ENCODE measurements at places on chromosomes 2 and 18.

GRCh38 chr2:39141334-39142271, 20.8 kb upstream of the SOS1 start:
- no peak for DNase-seq

GRCh38 chr2:215105607-215106354, 32.6 kb downstream of the ABCA12 start:
- no peak for DNase-seq

DNA sequence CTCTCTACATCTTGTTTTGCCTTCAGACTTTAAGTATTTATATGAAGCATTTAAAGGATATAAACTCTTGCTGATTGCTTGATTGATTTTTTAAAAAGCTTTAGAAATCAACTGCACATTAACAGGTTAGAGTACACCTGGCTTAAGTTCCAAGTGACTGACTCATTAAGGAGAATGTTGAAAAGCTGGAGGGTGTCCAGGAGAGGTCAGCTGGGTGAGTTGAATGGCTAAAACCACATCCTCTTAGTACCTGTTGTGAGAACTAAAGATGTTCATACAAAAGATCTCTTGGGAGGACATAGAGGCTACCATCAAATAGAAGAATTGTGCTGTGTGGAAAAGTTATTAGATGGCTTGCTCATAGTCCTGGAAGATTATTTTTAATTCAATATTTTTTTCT, 206.8 kb downstream of the TXNL1 start:
- no peak for DNase-seq

GRCh38 chr2:196274387-196274809, 103.0 kb upstream of the STK17B start:
- DNase-seq, result no peak

- no peak for DNase-seq
These were observed 23.4 kb downstream of the NEMP2 start for GRCh38 chr2:190511104-190511503.

DNA sequence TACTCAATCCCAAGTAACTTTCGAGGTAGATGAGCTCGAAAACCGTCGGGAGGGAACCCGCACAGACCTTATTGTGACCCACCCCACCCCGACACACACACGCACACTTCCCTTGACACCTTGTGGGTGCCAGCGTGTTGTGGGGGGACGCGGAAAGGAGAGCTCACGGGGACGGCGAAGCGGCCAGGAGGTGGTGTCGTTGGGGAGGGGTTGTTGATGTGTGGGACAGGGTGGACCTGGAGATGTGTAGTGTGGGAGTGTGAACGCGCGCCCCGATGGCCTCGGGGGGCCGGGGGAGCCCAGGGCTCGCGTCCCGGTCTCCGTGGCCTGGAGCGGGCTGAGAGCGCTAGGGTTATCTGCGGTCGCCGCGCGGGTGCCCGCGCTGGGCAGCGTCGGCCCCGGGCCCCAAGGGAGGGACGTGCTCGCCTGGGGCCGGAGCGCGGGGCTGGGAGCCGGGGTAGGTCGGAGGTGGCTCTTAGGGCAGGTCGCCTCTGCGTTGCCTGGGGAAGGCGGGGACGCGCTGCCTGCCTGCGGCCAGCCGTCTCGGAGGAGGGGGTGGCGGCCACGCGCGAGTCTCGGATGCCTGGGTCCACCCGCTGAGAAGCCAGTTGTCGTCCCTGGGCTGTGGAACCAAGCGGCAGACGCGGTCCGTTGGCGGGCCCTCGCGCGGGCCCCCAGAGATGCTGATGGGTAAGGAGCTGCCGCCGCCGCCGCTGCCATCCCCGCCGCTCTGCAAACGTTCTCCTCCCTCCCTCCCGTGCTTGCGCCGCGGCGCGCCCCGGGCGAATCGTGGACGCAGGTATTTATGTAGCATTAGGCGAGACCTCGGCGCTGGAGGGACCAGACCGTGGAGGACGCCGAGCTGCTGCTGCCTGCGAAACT, 1.6 kb downstream of the KLHL29 start:
- DNase-seq, result no peak

DNA sequence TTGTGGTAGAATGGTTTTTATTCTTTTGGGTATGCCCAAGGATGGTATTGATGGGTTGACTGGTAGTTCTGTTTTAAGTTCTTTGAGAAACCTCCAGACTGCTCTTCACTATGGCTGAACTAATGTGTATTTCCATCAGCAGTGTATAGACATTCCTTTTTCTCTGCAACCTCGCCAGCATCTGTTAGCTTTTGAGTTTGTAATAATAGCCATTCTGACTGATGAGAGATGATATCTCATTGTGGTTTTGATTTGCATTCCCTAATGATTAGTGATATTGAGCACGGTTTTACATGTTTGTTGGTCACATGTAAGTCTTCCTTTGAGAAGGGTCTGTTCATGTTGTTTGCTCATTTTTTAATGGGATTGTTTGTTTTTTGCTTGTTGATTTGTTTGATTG, 1348.7 kb upstream of the NXPH2 start:
- no peak for DNase-seq

DNA sequence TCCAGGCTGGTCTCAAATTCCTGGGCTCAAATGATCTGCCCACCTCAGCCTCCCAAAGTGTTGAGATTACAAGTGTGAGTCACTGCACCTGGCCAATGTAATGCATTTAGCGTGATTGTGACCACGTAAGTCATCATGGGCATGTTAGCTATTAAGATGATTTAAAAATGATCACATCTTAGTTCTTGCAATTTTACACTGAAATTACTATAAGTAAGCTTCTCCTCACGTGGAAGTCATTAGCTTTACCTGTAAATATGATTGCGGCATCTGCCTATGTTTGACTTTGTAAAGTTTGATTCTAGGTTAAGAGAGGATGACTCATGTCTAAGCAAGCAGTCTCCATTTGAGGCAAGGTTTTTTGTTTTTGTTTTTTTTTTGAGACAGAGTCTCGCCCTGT, 85.5 kb downstream of the PMAIP1 start:
- DNase-seq, result no peak

DNA sequence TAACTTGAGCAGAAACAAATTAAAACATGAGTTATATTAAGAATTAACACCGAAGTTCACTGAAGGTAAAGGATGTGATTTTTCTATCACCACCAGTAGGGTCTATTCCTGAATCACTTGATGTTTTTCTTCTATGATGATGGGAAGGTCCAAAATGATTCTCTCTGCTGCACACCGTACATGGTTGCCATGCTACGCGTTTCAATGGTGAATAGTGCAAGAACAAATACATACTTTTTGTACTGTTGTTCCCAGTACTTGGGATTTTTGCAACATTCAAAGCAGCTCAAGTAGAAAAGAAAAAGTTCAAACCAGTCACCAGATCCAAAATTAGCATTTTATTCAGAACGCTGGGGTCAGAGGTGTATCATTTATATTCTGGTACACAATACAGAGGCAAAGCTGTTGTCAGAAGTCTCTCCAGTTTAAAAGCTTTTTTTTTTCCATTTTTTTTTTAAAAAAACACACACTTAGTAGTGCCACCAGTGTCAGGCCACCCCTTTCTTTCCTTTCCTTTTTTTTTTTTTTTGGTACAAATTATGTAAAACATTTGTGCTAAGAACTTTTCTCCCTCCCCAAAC, 226.2 kb downstream of the CDH2 start:
- DNase-seq, result no peak

DNA sequence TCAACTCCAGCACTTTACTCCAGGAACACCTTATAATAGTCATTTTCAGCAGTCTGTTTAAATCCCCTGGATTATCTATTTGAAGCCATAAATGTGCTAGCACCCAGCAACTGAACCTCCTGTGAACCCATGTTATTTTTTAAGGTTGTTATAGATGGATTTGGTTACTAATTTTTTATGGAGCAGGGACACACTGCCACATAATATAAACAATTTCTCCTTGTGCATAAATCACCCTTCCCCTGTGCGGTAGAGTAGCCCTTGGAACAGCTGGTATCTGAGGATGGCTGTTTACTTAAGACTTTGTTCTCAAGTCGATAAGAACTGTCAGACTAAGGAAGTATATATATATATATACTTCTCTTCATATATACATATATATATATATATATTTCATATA, 367.4 kb downstream of the EPHA4 start:
- no peak for DNase-seq

GRCh38 chr18:417495-417894, 83.0 kb downstream of the COLEC12 start:
- no peak for DNase-seq

- no peak for DNase-seq
These were observed 124.0 kb downstream of the BCL2 start for GRCh38 chr18:63195326-63196159.

DNA sequence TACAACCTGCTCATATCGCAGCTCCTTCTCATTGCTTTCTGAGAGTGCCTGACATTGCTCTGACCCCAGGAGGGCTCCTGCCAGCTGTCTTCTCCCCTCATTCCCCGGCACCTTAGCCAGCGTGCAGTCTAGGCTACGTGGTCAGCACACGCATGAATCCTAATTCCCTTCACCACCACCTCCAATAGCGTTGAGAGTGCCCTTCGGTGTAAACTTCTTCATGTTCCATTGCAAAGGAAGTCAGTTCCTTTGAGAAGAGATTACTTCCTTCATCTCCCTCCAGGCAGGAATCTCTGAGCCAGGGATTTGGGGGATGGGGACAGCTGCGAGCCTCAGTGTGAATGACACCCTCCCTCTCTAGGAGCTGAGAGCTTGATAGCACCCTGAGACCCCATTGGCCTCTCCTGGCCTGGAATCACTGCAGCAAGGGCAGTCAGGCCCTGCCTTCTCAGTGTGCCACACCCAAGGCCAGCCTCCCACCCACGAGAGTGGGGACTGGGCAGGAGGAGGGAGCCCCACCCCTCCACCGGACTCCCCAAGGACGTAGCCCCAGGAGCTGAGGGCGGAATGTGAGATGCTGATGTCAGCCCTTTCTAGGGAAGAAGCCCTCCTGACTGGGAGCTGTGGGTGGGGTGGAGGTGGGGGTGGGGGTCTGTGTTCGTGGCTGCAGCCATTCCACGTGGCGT, 53.4 kb downstream of the SLC66A2 start:
- no peak for DNase-seq

DNA sequence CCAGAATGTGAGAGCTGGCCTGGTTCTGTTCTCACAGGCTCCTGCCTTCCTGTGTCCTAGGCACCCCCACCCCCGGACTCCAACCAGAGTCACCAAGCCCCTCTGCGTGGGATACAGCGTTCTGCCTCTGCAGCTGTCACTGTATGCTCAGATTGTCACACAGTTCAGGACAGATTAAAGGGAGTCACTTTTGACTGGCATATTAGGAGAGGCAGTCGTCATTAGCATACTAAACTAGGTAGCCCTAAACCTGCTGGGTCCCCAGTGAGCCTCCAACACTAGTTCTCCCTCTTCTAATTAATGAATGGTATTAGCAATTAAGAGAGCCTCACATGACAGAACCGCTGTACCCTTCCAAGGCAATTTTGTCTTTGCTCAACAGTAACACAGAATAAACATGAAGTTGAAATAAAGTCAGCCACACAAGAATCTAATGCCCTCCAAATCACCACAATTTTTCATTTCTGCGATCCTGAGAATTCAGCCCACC, 340.2 kb downstream of the CMPK2 start:
- no peak for DNase-seq

Measured in stimulated activated naive CD4-positive, alpha-beta T cell (primary cell).